ENCODE measurements at places on chromosomes 2 and 18.

DNA sequence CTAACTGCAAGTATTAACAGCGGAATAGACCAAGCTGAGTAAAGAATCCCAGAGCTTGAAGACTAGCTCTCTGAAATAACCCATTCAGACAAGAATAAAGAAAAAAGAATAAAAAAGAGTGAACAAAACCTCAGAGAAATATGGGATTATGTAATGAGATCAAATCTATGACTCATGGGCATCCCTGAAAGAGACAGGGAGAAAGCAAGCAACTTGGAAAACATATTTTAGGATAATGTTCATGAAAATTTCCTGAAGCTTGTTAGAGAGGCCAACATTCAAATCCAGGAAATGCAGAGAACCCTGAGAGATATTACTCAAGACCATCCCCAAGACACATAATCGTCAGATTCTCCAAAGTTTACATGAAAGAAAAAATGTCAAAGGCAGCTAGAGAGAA lies 17.3 kb downstream of the PFN4 start:
- no peak for DNase-seq

- DNase-seq, result peak; percentile 32
These were observed 15.5 kb downstream of the REG3G start for GRCh38 chr2:79041032-79041448.

DNA sequence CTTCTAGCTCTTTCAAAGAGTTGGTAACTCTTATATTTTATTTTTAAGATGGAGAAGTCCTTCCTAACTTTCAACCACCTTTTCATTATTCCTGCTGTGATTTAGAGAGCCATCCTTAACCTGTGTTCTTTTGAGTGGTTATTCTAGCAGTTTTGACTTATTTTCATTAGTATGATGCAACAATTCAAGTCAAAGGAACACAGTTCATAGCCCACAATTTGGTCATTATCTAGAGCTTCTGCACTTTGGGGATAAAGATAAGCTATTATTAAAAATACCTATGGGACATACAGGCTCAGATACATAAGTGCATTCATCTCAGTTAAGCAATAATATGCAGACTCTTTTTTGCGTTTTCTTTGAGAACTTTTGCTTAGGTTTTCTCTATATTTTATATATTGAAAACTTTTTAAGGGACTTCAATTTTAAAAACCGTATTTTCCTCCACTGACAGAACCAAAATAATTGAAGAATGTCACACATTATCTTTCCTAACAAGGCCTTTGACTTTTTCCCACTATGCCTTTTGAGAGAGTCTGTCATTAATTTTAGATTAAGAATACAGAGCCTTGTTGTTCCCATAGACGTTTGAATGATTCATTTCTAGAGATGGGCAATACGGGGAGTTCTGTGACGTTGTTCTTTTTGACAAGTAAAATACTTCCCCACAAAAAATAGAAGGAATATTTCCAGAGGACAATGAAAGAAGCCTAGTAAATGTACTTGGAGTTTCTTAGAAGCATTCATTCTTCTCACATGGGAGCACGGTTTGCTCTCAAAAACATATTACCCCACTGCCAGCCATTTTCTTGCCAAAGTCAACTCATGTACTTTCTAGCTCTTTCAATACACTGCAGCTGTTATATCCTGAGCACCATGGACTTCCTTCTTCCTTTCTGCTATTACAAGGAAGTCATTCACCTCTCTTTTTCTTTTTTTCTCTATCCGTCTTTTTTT lies 42.9 kb upstream of the RASGRP3 start:
- DNase-seq, result no peak

DNA sequence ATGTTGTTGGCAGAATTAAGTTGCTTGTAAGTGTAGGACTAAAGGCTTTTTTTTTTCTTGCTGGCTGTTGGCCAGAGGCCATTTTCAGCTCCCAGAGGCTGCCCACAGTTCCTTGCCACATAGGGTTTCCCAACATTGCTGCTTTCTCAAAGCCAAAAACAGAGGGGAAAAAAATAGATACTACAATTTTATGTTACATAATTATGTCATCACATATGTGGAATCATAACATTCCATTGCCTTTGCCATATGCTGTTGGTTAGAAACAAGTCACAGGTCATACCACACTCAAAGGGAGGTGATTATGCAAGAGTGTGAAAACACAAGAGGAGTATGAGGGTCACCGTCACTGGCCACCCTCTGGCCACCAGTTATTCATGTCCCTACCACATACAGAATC lies 154.5 kb downstream of the RTN4 start:
- DNase-seq, result no peak

DNA sequence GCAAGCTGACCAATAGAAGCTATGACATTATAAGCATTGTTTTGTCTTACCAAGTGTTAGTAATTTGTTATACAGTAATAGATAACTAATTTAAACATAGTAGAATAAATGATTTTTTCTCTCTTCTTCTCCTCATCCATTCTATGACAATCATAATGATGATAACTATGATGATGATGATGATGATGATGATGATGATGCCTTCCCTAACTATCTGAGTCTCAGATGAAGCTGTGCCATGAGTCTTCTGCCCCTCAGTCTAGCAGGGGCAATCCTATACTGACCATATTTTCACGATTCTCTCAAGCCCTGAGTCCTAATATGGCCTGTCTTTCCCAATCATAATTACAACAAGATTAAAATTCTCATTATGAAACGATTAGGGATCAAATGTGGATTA lies 1369.0 kb downstream of the LRP1B start:
- DNase-seq, result no peak

DNA sequence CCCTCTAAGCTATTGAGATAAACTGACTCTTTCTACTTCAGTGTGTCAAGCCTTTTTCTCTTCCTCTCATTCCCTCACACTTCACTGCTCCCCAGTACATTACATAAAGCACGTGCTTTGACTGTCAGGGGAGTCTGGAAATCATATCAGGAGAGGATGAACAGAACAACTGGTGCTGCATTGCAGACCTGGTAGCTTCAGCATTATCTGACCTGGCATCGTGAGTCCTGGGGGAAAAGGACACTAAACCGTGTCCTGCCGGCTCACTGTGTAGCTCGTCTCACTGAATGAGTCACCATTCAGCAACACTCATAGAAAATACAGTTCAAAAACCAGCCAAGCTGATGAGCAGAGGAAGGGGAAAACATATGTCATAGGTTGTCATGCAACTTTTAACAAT lies 108.5 kb upstream of the UNC80 start:
- no peak for DNase-seq

- no peak for DNase-seq
These were observed 684 bp upstream of the ZCCHC2 start for GRCh38 chr18:62522178-62522503.

DNA sequence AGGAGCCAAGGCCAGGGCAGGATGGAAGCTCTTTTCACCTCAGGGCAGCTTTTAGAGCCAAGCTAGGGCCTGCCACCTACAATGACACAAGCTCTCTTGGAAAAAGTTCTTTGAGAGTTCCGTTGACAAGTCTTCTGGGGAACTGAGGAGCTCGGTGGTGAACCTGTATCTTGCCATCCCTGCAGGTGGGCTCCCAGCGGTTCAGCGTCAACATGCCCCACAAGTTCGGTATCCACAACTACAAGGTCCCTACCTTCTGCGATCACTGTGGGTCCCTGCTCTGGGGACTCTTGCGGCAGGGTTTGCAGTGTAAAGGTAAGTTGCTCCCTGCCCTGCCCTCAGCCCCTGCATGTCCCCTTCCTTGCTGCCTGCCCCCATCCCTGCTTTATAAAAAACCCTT lies 312.8 kb upstream of the EPAS1 start:
- DNase-seq, result no peak

DNA sequence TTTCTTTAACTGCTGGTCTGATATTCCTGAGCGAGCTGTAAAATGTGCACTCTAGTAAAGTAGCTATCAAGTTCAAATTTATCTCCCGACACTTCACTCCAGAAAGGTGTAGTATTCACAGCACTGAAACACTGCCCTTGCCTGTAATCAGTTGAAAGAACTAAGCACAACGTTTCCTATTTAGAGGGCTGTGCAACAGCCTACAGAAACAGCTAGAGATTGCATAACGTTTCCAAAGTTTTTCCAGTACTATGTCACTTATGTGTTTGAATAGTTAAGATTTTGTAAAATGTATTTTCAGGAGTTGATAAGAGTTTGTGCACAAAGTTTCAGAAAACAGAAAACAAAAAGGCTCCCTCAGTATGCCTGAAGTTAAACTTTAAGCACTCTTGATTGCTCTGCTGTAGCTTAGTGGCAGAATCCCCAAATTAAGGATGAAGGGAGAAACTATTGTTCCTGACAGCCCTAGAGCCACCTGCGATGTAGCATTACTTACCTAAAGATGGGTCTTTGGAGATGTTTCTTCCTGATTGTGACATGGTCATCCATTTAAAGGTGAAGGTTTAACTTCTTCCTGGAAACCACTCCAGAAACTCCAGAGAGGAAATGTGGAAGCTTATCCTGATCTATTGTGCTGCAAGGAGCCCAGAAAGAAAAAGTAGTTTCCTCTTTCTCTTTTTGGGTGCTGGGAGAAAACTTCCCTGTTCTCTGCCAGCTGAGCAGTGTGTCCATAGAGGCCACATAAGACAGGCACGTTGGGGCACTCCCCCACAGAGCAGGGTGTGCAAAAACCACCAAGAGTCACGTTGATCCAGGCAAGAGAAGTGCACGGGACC lies 536 bp downstream of the PDE1A start:
- DNase-seq, result no peak

GRCh38 chr18:26414901-26415440 lies 133.4 kb downstream of the KCTD1 start:
- DNase-seq, result no peak

DNA sequence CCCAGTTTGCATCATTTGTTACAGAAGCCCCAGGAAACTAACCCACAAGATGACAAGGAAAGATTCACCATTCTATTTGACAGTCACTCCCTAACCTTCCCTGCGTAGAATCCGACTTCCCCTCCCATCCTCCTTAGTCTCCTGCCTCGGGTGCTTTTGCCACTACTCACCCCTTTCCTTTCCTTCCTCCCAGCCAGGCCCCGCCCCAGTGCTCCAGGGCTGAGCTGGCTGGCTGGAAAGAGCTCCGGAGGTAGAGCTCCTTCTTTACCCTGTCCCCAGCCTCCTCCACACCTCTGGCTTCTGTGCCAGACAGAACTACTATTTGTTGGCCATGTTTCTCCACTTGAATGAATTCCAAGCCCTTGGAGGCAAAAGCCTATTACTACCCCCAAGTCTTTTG lies 317.6 kb upstream of the NCKAP5 start:
- no peak for DNase-seq

DNA sequence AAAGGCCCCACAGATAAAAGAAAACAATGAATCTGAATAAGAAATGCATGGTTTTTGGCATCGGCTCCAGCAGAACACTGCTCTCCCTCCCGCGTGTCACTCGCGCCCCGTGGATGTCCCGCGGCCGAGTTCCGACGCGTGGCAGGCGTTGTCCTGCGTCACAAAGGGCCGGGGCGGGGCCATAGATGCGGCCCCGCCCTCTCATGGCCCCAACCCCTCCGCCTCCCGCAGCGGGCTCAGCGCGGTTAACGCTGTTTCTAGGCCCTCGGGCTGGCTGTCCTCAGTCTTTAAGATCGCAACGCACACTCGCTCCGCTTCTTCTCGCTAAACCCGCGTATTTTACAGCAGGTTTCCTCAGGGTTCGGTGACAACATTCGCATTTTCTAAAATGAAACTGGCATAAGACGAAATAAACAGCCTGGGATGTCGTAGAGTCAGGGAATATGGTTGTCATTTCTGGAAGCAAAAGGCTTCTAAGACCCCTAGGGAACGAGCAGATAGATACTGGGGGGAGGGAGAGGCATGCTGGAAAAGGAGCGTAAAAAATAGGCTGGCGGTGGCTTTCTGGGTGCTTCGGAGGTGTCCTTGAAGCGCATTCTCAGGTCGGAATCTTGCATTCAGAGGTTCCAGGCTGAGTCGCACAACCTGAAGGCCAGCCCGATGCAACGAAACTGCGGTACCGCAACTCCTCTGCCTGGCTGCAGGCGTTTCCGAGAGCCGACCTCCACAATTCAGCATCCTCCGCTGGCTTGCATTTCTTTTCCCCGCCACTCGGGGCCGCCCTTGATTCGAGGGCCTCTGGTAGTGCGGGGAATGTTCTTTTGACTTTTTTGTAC lies at the start of gene FKBP7:
Gene FKBP7 (minus strand): TSS at position 162 of the 836 bp plus-strand sequence. CDS start 101 bp downstream, at position 61.
- peak; percentile 86 for DNase-seq

GRCh38 chr18:47254341-47254939 lies 3.0 kb upstream of the SKOR2 start:
- no peak for DNase-seq

GRCh38 chr18:46502444-46502843 lies 154.6 kb downstream of the LOXHD1 start:
- no peak for DNase-seq

Data from NCI-H2081 (cell line).